ENCODE measurements at places on chromosomes 6 and 20.

DNA sequence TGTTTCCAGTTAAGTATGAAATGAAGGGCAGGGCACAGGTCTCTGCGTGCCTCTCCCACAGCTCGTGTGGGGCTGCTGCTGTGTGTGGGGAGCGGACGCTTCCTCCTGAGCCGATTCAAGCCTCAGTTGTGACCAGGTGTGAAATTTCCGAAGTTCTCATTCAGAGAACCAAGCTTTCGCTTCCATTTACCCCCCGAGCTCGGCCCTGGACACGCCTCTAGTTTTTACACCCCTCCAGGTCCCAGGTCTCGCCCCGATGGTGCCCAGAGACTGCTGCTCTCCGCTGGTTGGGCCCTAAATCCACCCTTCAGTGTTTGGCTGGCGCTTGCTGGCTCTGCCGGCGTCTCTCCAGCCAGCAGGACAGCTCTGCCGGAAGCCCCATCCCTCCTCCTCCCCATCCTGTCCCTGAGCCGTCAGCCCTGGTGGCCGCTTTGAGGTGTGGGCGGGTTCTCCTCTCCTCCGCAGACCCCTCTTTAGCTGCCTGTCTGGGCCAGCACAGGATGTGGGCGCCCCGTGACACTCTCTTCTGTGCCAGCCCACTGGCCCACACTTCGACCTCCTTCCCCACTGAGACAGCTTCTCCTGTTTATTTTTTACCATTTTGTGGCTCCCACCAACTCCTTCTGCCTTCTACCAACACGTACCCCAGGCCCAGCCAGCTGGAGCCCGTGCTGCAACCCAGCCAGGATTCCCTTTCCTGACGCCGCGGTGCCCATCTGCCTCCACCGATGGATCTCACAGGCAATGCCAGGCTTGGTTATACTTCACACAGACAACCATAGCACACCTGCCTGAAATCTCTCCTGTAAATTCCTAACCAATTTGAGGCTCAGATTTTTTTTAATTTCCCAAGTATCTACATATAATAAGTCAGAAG is 142.8 kb downstream of the DLL1 start:
- peak; percentile 18 for DNase-seq

DNA sequence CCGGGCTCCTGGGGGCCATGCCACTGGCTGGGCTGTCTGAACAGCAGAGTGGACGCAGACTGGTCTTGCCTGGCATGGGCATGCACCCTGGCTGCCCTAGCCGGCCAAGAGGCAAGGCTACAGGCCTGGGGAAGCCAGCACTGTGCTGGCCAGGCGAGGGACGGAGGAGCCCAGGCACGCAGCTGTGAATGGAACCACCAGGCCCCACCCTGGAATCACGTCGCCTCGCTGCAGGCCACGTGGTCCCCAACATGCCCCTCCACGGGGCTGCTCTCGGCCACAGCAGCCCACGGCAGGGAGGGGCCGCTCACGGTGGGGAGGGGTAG is 4.0 kb downstream of the UCKL1 start:
- no peak for DNase-seq

GRCh38 chr6:133641104-133641503 is 247.8 kb upstream of the TCF21 start:
- DNase-seq: no peak

GRCh38 chr6:108697561-108698161 is 136.9 kb downstream of the FOXO3 start:
- no peak for DNase-seq

DNA sequence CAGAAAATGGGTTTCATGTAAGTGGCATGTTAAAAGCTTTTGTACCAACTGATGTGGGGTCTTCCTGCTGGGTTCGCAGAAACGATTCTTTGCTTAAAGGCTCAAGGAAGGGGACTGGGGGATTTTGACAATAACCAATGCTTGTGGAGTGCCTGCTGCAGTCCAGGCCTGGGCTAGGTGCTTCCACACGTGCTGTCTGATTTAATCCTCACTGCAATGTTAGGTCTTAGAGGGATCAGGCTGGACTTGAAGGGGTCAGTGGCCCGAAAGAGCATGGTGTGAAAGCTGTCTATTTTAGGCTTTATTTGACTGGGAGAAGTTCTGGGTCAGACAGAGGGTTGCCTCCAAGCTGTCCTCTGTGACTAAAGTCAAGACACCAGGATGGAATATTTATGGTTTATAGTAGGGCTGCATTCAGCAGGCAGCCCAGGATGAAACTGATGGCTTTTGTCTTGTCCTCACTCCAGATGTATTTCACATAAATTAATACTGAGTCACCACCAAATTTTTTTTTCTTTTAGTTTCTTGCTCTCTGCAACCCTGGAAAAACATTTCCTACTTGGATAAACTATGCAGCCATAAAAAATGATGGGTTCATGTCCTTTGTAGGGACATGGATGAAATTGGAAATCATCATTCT is 219.1 kb downstream of the ZMYND8 start:
- DNase-seq: no peak

GRCh38 chr20:50724112-50724725 is 7.2 kb upstream of the PARD6B start:
- no peak for DNase-seq

- no peak for DNase-seq
These were observed 480.5 kb upstream of the NOX3 start for GRCh38 chr6:155936127-155936526.

DNA sequence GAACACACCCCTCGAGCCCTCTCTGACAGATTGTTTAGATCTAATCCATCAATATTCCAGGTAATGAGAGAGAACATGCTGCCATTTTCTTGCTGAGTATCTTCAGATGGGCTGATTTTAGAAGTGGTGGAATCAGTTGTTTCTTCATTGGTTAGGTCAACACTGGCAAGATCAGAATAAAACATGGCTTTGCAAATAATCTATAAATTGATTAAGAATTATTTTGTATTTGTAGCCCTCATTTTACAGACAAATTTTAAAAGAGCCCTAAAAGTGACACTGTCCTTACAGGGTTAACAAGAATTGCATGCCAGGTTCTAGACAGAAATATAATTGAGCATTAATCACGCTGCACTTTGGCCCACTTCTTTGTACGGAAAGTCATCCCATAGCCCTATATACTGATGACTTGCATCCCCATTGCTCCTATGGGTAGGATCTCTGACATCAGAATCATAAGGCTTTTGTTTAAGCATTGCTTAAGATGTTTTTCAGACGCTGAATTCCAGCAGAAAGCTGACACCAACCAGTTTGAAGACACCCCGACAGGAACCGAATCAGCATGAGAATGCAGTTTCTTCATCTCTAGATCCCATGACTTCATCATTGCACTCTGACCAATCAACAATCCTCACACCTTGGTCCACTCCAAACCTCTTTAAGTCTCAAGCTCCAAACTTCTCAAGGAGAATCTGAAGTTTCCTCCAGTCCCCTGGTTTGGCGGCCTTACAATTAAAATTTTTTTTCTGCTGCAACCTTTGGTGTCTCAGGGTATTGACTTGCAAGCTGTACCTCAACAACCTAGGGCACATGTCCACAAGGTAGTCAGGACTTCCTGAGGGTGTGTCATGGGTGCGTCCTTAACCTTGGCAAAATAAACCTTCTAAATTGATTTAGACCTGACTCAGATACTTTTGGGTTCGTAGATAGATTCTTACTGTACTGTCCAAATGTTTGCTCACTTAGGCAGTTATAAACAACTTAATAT is 7.8 kb downstream of the TDP2 start:
- DNase-seq: no peak

DNA sequence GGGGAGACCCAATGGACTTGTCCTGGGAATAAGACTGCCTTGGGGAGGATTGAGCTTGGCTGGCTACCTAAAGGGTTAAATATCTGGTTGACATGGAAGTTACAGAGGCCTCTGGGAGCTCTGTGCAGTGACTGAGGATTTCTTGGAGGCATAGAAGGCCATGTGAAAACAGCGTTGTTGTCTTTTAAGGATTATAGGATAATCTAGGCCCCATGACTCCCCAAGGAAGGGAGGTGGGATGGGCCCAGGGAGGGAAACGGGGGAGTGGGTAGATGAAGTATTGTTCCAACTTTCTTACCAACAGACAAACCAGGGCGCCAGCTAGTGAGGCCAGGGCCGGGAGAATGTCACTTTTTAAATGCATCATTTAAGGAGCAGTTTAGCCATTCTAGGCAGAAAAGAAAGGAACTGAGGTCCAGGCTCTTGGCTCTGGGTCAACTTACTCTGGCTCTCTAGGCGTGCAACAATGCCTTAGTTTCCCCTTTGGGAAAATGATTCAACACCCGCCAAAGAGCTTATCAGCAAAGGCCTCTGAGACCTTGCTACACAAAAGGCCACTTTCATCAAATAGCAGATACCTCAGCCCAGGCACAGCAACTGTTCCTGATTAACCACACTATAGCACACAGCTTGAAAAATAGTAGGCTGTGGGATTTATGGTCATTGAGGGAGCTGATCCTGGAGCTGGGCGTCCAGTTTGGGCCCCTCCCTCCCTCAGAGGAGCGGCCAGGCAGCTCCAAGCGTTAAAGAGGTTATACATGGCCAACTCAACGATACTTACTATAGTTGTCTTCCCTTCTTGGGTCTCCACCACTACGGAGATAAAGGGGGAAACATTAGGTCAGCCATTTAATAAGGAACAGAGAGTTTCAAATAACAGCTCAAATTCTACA is 7.0 kb downstream of the MRPS18A start:
- DNase-seq: no peak

DNA sequence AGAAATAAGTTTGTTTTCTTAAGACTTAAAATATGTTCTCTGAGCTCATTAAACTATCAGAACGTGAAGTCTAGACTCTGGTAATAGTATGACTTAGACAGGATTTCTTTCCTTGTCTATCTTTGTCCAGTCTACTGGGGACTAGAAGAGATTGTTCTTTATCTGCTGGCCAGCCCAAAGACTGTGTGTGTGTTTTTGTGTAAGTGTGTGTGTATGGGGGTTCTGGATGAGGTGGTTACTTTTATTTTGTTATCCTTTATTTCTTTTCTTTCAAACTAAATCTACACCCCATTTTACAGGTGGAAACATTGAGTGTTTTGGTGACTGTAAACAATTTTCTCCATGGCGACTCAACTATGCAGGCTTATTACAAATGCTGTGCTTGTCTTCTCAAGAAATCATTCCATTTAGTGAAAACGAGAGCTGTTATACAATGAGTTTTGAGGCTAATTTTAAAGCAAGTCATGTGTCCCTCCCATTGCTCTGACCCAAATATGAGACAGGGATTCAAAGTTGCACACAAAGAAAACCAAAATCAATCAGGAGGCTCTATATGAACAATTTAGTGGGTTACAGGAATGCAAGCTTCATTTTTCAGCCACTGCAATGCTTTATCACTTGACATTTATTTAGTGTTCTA is 97.6 kb downstream of the ELOVL5 start:
- no peak for DNase-seq

- DNase-seq: no peak
These were observed 85.4 kb downstream of the NDUFAF5 start for GRCh38 chr20:13870170-13870748.

GRCh38 chr6:14992382-14992781 is 253.5 kb upstream of the JARID2 start:
- DNase-seq: no peak

GRCh38 chr20:53866794-53867740 is 203.3 kb downstream of the BCAS1 start:
- no peak for DNase-seq

DNA sequence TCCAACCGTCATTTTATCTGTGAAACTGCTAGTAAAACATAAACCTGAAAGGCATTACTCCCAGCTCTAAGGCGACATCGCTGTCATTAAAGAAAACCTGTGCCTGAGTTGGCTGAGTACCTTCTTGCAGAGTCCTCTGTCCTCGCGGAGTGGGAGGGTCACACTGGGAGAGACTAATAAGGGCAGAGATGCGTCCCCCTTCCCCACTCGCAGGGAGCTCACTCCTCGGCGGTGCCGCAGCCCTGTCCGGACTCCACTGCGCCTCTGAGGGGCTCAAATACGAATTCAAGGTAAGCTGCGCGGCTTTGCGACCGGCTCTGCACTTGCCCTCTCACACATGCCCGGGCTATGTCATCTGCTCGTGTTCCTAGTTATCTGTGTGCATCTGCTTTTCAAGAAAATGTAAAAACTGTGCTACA is at the start of gene COL19A1:
TSS of gene COL19A1 (plus strand) at position 206 of the 419 bp plus-strand sequence. CDS start 13,012 bp downstream, outside the sequence.
- peak; percentile 8 for DNase-seq

DNA sequence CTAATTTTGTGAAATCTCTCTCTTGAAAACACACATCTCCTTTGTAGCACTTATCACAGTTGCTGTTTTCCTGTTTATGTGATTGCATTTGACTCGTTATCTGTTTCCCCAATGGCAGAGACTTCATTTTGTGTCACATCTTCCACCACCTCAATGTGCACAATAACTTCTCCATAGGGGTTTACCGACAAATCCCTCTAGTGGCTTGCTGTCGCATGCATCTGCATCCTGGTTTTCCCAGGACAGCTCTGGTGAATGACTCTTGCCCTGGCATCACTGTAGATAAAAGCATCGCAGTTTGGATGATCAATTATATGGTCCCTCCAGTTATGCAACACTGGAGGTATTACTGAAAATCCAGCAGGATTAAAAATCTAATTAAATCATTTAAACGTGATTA is 206.5 kb upstream of the BTBD3 start:
- no peak for DNase-seq
